CD4-positive, alpha-beta T cell treated with Interleukin-6 at 100 ng/mL for 8 hours (primary cell): ENCODE measurements at places on chromosomes 6 and 20.

DNA sequence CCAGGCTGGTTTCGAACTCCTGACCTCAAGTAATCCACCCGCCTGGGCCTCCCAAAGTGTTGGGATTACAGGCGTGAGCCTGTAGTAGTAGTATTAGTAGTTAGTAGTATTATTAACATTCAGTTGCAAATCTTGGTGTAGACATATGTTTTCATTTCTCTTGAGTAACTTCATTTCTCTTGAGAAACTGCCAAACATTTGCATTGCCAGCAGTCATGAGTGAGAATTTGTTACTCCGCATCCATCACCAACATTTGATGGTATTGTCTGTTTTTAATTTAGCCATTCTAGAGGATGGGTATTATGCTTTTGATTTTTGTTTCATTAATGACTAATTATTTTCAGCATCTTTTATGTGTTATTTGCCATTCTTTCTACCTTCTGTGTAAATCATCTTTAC is 1.5 kb upstream of the ERVFRD-1 start:
- no peak for DNase-seq

DNA sequence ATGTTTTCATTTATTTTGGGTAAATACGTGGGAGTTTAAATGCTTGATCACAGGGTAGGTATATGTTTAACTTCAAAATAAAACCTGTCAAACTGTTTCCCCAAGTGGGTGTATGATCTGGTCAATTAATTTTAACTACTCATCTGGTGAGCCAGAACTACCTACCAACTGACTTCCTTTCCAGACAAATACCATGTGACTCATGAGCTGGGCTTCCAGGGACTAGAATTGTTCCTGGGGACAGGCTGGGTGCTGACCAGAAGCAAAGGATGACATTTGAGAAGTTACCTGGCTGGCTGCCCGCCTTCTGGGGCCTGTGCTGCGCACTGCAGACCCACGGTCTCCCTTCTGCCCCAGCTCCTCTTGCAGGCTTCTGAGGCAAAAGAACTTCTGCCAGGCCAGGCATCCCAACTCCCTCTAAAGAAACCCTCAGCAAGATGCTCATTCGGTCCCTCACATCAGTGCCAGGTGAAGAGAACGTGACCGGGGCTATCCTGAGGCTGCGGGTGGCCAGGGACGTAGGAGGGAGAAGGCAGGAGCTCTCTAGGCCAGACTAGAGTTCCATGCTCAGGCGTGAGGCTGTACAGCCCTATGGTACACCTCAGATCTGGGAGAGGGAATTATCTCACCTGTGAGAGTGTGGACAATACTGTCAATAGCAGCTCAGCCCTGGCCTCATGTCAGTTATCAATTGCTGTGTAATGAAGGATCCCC is 103.6 kb downstream of the JPH2 start:
- DNase-seq, result no peak

DNA sequence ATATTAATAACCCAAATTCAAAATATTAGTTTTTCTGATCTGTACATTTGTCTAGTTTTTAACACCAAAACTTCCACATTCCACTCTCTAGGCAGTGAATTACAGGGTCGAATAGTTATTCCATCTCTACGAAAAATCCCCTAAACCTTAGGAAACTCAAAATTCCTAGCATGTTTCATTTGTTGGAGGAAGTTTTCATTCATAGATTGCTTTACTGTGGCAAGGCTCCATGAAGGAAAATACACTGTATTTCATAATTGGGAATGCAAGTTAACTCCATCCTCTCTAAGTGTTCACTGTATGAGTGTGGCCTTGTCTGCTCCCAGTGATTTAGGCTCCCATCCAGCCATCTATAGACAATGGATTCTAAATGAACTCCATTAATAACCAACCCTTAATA is 296.1 kb downstream of the TENT5A start:
- DNase-seq, result no peak

DNA sequence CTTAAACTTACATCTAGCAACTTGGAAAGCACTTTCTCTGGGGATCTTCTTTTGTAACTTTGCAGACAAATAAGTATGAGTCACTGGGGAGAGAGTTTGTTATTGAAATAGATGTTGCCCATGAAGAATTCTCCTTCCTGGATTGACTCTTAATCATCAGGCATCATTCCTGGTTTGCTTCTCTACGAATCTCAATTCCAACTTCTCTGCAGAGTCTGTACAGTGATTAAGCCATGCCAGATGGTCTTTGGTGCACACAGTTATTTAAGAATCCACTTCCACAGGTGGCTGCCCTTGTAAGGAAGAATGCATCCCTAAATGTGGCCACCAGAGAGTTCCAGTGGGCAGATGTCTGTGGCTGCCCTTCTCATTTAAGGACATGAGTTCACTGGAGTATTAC is 25.7 kb downstream of the MYCT1 start:
- DNase-seq, result no peak

DNA sequence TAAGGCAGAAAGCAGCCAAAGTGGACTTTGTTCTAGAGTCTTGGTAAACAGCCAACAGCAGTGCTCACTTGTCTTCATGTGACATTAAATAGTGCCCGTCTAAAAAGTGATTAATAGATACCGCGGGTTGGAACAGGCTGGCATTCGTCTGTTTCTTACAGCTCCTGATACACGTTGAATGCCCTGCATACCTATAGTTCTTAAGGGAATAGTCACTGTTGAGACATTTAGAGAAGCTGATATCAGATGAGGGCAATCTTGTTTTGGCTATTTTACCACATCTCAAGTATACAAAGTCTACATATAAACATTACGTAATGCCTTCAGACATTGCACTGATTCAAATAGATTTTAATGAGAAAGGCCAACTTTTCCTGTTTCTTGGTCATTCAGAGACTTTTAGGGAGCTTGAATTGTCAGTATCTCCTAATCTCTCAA is 374.9 kb upstream of the FLRT3 start:
- DNase-seq, result no peak

DNA sequence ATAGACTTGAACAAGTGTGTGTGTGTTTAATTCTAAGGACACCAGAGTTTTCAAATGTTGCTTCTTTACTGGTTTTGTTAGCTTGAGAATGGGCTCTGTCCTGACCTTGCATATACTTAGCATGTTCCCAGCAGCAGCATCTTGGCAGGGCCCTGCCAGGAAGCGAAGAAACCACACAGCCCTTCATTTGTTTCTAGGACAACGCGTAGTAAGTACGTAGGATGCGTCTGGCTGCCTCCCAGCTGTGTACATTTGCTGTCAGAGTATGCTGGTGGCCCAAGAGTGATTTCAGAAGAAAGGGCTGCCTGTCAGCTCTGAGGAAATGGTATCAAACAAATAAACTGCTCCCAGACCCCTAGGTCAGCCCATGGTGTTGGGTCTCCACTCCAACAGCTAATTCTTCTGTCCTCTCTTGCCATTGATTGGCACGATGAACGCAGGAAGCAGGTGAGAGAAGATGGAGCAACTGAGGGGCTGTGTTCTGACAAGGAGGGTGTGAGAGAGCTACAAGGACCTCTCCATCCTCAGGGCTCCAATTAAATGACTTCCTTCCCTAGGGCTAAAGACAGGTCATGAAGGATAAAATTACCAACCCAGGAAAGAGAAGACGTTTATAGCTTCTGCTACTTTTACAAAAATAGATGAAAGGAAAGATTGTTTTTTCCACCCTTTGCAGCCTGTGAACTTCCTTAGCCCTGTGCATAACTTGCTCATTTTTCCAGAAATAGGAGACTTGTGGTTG is 55.9 kb upstream of the HDDC2 start:
- no peak for DNase-seq

DNA sequence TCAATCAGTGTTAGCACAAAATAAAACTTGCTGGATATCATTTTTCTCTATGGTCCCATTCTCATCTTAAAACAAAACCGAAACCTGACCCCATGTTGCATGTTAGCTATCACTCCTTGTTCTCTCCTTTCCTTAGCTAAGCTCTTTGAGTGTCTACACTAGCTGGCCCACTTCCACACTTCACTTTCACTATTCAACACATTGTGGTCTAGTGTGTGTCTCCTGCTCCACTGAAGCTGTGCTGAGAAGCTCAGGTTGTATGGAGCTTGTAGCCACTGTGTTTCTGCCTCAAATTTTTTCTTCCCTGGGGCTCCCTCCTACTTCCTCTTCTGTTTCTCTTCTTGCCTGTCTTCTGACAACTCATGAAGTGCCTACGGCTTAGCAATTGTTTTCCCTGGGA is 223.0 kb downstream of the NKAIN2 start:
- no peak for DNase-seq

DNA sequence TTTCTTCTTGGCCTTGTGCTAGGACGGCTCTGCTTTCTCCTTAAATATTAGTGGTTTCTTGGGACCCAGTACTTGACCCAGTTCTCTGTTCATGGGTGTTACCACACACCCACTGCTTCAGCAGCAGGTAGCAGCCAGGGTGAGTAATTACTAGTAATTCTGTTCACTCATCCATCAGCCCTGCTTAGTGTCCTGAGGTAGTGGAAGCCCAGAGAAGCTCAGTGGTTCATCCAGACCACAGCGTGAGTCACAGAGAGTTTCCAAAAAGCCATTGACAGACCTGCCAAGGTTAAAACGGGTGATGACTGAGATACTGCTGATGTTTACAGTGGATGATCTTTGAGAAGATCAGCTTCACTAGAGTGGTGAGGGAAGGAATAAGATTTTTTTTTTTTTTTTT is 51.7 kb upstream of the HINT3 start:
- DNase-seq, result peak; percentile 59

DNA sequence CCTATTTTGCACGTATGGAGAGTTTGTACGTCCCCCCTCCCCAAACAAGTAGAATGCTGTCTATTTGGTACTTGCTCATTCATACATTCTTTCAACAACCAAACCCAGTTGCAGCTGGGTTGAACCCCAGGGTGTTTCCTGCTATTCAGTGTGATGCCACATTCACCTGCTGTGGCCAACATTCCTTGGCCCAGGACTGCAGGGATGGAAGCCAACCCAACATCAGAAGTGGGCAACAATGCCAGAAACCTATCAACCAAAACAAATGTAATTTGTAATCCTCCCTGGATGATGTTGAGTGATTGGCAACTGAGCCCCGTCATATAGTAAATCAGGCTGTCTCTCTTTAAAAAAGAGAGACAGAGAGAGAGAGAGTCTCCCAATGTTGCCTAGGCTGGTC is 8.9 kb downstream of the NT5E start:
- no peak for DNase-seq

DNA sequence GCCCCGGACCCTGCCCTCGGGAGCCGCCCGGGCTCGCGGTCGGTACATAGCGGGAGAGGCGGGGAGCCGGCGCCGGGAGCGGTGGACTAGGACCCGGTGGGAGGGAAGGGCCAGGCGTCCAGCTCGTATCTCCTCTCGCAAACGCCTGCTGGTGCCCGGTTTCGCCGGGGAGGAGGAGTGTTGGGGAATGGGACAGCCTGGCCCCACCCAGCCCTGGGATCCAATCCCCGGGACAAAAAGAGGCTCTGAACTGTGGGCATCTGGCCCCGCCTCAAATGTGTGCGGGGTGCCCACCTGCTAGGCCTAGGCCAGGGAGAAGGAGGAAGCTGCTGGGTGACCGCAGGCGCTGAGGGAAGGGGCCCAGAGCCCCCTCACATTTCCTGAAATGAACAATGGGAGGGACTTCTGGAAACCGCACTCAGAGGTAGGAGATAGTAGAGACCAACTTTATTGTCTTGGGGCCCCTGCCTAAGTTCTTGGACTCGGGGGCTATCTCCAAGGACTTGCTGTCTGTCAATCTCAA is at the start of gene KCNK17:
KCNK17 (minus strand) TSS at position 147 of the 523 bp plus-strand sequence; CDS start at position 48, 99 bp downstream.
- DNase-seq, result no peak

DNA sequence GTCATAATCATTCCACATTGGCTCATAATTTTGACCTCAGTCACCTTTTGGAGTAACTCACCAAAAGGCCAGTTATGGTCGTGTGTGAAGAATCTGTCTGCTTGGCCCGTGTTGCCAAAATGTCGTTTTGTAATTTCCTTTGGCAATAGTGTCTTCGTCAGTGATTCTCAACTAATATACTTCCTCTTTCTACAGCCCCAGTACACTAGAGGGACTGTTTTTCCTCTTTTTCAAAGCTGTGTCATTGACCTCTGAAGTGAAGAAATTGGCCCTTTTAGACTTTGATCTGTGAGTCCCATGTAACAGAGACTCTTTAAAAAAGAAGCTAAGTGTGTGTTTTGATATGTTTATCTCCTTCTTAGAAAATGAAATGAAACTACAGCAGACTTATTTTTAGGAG is 5.2 kb downstream of the FOXO3 start:
- no peak for DNase-seq

- no peak for DNase-seq
Observed at GRCh38 chr6:16058929-16059345, 69.9 kb upstream of the MYLIP start.

- no peak for DNase-seq
Observed at GRCh38 chr6:41717392-41717736, 18.0 kb downstream of the TFEB start.

DNA sequence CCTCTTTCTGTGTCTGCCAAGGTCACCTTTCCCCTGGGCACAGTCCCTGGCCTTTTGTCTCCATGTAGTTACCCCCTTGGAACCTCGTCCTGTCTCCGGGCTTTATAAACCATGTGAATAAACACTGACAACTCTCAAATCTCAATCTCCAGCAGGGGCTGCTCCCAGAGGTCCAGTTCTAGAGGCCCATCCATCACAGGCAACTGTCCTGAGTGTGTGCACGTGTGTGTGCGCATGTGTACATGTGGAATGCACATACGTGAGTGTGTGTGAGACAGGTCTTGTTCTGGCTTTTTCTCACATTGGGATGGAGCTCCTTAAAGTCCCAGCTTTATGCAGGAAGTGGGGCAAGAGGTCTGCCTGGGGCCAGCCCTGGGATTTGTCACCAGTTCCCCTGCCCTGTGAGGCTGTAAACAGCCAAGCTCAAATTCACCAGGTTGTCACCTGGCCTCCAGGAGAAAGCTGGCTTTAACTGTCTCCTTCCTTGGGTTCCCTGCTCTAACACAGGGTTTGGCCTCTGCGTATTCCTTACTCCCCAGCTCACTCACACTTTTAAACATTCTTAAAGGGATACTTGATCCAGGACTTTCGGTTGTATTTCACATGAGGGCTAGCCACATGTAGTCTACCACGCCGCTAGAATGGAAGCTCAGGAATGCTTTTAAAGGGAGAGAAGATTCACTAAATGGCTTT is 42.7 kb downstream of the RAMACL start:
- no peak for DNase-seq

DNA sequence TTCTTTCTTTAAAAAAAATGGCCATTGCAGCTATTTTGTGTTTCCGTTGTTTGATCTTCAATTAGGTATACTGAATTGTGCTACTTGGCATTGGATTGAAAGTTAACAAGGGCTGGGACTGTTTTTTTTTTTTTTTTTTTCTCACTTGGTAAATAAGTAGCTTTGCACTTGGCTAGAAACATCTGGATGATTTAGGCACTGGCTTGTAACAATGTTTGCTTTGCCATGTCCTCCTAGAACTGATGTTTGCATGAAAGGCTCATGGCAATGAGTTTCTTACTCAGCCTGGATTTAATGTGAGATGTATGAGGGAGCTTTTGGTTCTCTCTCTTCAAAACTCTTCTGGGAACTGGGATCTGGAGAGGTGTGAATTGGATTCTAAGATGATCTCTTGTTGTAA is 414.1 kb downstream of the CDH26 start:
- no peak for DNase-seq

DNA sequence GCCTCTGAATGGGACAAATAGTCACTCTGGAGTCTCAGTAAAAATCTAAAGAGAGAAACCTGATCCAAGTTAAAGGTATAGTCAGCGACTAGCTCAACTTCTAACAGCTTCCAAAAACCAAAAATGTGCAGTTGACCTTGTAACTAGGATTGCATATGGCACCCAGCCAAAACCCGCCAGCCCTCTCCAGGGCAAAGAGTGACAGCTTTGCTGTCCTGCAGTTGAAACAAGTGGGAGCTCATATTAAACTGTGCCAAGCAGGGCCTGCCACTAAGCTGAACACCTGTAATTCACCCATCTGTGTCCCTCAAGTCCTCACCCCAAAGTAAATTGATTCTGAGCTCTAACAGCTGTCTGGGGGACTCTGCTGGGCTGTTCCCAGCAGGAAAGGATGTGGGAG is 695.3 kb downstream of the MAFB start:
- no peak for DNase-seq
